Large intestine (tissue), 12 donors: ENCODE measurements at places on chromosomes 7 and 10.

GRCh38 chr10:114852197-114852596 lies 30.6 kb downstream of the FHIP2A start:
- no peak for DNase-seq

DNA sequence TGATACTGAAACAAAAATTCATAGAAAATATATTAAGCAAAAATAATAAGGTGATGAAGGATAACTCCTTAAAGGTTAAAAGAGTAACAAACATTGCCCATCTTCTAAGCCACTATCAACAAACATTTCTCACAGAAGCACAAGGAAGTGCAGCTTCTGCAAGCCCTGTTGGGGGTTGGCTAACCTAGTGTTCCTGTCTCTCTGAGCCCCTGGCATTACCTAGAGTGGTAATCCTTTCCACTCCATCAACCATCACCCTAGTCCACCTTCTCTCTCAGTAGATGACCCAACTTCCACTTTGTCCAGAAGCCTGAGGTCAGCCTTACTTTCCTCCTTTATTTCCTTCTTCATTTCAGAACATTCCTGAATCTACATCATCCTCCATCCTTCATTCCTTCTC lies 59.7 kb downstream of the HIPK2 start:
- DNase-seq, result no peak

DNA sequence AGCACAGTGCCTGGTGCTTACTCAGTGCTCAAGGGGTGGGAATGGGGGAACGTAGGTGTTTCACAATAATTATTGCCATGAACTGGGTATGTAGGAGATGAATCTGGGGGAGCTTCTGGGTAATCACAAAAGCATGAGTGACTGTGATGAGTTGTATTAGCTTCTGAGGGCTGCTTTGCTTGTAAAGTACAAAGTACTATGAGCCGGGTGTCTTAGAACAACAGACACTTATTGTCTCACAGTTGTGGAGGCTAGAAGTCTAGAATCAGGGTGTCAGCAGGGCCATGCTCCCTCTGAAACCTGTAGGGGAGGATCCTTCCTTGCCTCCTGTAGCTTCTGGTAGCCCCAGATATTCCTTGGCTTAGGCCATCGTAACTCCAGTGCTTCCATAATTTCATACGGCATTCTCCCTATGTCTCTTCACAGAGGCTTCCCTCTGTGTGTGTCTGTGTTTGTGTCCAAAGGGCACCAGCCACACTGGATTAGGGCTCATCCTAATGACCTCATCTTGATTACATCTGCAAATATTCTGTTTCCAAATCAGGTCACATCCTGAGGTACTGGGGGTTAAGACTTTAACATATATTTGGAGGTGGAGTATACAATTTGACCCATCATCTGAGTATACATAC lies 84.8 kb upstream of the AGBL3 start:
- peak; percentile 80 for DNase-seq

GRCh38 chr10:30939643-30940251 lies 91.9 kb downstream of the ZNF438 start:
- no peak for DNase-seq

- DNase-seq, result no peak
Observed at GRCh38 chr7:38122501-38122900, 55.5 kb upstream of the STARD3NL start.

DNA sequence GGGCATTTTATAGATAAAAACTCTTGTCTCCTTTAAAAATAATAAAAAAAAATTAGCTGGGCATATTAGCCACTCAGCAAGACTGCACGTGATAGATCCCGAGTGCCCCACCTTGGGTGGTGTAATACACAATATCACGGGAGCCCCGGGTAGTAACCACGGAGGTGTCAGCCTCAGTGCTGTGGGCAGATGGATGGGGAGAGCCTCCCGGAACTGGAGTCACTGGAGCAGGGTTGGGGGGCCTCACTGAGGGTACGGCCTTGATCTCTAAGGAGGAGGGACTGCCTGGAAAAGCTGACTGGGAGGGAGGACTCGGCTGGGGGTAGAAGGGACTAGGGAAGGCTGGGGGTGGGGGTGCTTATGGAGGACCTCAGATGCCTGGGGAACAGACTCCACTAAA lies 12.6 kb downstream of the LEP start:
- no peak for DNase-seq

GRCh38 chr7:158244873-158245723 lies 342.5 kb downstream of the PTPRN2 start:
- no peak for DNase-seq

DNA sequence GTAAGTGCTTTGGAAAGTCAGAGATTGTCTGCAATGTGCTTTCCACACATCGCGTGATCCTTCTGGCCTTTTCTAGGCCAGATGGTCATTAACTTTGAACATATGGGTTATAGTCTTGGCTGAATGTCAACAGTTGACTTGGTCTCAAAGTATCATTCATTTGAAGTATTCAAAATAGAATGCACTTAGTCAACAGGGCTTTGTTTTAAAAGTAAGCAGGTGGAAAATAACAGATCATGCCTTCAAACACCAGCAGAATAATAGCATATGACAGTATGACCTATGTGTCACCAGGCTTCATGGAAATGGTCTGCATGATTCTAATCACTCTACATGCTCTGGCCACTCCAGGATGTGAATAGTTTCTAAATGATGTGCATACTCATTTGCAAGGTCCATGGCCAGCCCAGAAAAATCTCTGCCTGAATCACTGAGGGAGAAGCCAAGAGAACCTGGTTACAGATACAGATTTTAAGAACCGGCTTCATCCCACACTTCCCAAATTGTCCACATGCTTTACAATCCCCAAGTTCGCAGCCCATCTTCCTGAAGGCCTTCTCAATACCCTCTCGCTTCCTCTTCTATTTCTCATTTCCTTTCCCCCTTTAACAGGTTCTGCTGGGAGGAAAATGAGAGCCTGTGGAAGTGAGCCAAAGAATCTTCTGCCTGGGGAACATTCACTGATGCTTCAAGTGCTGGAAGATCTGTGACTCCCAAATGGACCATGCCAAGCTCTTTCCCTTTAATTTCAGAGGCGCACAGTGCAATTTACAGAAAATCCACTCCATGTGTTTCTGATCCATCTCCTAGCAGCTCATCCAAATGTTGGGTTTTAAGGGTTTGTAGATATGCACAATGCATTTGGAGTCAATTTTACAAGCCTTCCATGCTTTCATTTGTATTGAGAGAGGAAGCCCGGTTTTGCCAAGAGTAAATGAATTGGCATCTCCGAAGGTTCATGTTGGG lies 122.8 kb upstream of the GDF10 start:
- no peak for DNase-seq

GRCh38 chr10:34126371-34127151 lies 688.5 kb downstream of the PARD3 start:
- no peak for DNase-seq

- DNase-seq, result no peak
Observed at GRCh38 chr10:67612176-67612575, 83.8 kb downstream of the CTNNA3 start.

- peak; percentile 7 for DNase-seq
Observed at GRCh38 chr7:13144673-13145072, 457.2 kb downstream of the ARL4A start.
